ENCODE measurements at places on chromosomes 5 and 9. TPM values are rescaled to one million over a fixed set of nuclear protein-coding genes. Genes with fewer than 3 reads are reported as not detected.

- no peaks in the 10 kb centered on the region for H3K4me1 ChIP-seq
- DNase-seq, result no peak
Measured at GRCh38 chr9:35660966-35661415, 2.9 kb downstream of the CCDC107 start.

- no peak overlapping the region for H3K27ac ChIP-seq
- DNase-seq, result no peak
- no peaks in the 10 kb centered on the region for H3K4me1 ChIP-seq
- H3K36me3 ChIP-seq, result no peaks in the 10 kb centered on the region
- H3K4me3 ChIP-seq, result no peak overlapping the region
Measured at GRCh38 chr9:14337615-14338014, 23.7 kb upstream of the NFIB start.

ADAMTS13 gene
- total RNA-seq, result 1.2 TPM

DNA sequence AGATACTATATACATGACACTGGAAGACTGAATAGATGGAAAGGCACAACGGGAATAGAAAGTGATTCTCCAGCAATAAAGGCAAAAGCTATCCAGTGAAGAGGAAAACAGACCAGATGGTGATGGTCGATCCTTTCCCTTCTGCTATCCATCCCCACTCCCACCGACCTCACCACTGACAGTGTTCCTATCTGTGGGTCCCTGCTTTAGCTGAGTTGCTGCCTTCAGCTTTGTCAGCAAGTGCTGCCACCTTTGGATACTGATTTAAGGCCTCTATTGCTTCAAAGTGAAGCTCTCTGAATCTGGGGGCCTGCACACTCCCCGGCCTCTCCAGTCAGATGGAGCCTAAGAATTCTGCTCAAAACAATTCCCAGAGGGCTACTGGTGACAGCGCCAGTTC lies 32.3 kb downstream of the EPB41L4A start:
- no peaks in the 10 kb centered on the region for H3K36me3 ChIP-seq

- H3K4me3 ChIP-seq, result no peak overlapping the region
- no peaks in the 10 kb centered on the region for H3K27me3 ChIP-seq
- no peak overlapping the region for H3K27ac ChIP-seq
- no peak for DNase-seq
- no peaks in the 10 kb centered on the region for H3K4me1 ChIP-seq
Measured at GRCh38 chr9:70093944-70094343, 50.3 kb downstream of the MAMDC2 start.

GRCh38 chr5:73591698-73592501 lies 26.4 kb downstream of the UTP15 start:
- H3K27ac ChIP-seq, result no peak overlapping the region
- no peaks in the 10 kb centered on the region for H3K36me3 ChIP-seq
- H3K4me3 ChIP-seq, result no peak overlapping the region
- DNase-seq, result no peak

MEF2C gene
- 46.1 TPM for total RNA-seq

DNA sequence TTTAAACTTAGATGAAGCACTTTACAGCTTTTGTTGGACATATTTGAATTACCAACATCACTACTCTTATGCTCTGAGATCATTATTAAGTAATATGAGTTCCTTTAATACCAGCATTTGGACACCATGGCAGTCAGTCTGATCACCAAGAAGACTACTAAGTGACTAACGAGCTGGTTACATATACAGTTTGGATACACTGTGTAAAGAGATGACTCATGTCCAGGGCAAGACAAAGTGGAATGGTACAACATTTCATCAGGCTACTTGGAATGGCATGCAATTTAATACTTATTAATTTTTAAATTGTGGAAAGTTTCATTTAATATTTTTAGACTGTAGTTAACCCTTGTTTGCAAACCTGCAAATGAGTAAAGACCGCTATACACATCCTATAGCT lies 237.4 kb upstream of the PRDM9 start:
- no peak overlapping the region for H3K27ac ChIP-seq
- no peaks in the 10 kb centered on the region for H3K36me3 ChIP-seq
- no peak overlapping the region for H3K4me3 ChIP-seq

SLC6A7 gene
- total RNA-seq, result not detected

DNA sequence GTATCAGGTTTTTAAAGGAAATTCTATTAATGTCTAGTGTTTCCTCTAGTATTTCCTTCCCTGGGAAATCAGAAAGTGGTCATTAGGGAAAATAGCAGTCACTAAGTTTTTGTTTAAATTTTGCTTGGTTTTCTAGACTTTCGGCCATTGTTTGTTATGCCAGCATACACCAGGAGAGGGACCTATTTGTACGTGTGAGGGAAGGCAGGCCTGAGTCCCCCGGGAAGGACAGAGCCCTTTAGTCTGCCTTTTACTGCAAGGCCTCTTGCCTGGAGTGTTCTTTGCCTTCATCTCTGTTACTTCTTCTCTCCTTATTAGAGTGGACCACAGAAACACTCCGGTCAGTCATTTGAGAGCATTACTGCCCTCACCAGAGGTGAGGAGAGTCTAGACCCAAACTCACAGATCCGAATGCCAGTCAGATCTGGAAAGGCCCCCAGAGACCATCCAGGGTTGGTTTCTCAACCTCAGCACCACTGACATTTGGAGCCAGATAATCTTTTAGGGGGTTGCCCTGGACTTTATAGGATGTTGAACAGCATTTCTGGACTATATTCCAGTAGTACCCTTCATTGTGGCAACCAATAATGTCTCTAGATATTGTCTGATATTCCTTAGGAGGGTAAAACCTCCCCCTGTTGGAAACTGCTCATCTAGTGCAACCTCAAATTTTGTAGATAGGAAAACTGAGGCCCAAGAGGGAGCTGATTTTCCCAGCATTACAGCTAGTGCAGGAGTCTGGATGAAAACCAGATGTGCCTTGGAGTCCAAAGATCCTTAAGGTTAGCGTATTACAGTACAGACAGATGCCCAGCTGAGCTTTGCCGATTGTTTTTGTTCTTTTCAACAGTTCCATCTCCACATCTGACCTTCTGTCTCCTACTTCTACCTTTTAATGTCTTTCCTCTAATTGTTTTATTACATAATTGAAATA lies 93.0 kb upstream of the NIPAL4 start:
- no peak overlapping the region for H3K27ac ChIP-seq
- no peaks in the 10 kb centered on the region for H3K4me1 ChIP-seq
- no peaks in the 10 kb centered on the region for H3K27me3 ChIP-seq
- H3K4me3 ChIP-seq, result no peak overlapping the region
- no peaks in the 10 kb centered on the region for H3K36me3 ChIP-seq
- no peak for DNase-seq

RPP25L gene
- 21.9 TPM for total RNA-seq

BSPRY gene
- 11.2 TPM for total RNA-seq

STPG3 gene
- total RNA-seq, result not detected

- H3K4me3 ChIP-seq, result no peak overlapping the region
- no peaks in the 10 kb centered on the region for H3K4me1 ChIP-seq
- DNase-seq, result no peak
- H3K27ac ChIP-seq, result no peak overlapping the region
Measured at GRCh38 chr5:109029847-109030246, 282.1 kb downstream of the FER start.

RNF208 gene
- 4.9 TPM for total RNA-seq

DNA sequence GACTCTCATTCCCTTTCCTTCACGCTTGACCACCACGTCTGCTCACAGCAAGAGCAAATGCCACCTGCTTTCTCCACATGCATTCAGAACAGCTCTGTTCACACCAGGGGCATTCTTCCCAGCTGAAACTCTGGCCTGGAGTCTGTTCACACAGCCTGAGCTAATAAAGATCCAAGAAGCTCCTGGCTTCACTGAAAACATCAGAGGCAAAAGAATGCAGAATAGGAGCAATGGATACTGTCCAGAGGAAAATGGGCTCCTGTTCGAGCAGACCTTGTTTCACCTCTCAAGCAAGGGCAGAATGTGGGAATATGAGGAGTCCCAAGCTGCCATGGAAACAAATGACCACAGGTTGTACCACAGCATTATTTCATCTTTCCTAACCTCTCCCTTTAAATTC lies 402.7 kb upstream of the TNC start:
- no peaks in the 10 kb centered on the region for H3K27me3 ChIP-seq
- H3K27ac ChIP-seq, result no peak overlapping the region
- H3K4me1 ChIP-seq, result no peaks in the 10 kb centered on the region
- no peak for DNase-seq
- no peak overlapping the region for H3K4me3 ChIP-seq

DNA sequence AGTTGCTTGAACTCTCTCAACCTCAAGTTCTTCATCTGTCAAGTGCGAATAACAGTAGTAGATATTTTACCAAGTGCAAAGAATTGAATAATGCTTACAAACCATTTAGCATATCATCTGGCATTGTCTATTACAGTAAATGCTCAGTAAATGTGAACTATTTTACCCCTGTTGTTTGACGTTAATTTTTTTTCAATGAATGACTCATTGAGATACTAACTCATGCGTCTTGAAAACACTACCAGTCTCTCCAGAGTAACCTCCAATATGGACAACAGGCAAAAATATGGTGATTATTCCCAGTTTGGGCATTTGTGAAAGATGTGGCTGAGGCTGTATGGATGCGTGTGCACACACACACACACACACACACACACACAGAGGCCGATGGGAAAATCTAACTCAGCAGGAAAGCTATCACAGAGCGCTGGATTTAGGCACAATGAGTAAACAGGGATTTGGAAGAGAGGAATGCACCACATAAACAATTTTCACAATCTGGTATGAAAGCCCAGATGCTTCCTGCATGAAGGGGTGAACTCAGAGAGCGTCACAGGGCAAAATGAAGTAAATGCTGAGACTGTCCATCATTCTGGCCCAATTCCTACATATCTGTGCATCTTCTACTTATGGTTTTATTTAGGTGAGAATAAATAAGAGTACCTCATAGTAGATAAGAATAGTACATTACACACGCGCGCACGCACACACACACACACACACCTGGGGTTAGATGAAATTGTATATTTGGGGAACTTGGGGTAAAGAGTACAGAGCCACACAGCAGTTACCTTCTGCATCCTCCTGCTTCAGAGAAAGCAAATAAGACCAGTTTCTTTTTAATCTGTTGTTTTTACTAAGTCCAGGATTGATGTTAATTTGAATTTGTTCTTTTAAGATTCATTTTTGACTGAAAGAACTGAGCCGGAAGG lies 128.7 kb downstream of the PALM2AKAP2 start:
- peaks cover 34% of the 10 kb centered on the region for H3K4me1 ChIP-seq
- no peaks in the 10 kb centered on the region for H3K36me3 ChIP-seq
- no peak overlapping the region for H3K27ac ChIP-seq

DNA sequence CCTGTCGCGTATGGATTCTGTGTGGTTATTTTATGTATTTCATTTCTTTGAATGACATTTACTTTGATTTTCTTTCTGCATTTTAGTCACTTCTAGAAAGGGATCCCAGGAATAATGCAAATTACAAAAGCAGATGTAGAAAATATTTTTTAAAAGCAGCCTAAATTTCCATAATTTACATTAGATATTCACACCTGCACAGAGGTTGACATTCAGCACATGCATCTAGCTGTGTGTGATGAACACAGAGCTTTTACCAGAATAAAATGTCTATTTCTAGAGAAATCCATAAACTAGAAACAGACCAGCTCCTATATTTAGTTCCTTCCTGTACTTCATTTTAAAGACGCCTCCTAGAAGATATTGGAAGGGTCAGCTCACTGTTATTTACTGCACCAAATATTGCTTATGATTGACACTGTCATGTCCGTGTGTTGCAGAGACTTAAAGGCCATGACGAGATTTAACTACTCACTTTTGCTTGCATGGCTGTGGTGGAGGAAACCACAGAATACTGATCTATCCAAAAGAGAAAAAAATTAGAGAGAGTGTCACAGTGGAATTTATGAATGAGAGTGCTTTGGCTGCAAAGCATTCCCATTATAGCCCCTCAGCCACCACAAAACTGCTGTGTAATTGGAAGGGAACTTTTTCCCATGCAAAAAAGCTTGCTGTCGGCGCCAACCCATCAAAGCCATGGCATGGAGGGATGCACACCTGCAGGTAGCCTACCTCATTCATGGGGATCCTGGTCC lies 58.1 kb downstream of the EBF1 start:
- H3K4me3 ChIP-seq, result no peak overlapping the region
- no peak overlapping the region for H3K27ac ChIP-seq
- H3K36me3 ChIP-seq, result no peaks in the 10 kb centered on the region
- no peaks in the 10 kb centered on the region for H3K4me1 ChIP-seq
- no peak for DNase-seq

- H3K36me3 ChIP-seq, result no peaks in the 10 kb centered on the region
- no peak for DNase-seq
- no peak overlapping the region for H3K27ac ChIP-seq
- no peaks in the 10 kb centered on the region for H3K27me3 ChIP-seq
- no peaks in the 10 kb centered on the region for H3K4me1 ChIP-seq
Measured at GRCh38 chr5:60604771-60605170, 95.2 kb downstream of the DEPDC1B start.

SPINK7 gene
- total RNA-seq, result not detected

GRCh38 chr9:87422999-87423398 lies 74.7 kb upstream of the DAPK1 start:
- no peak overlapping the region for H3K27ac ChIP-seq
- no peaks in the 10 kb centered on the region for H3K36me3 ChIP-seq
- H3K4me3 ChIP-seq, result no peak overlapping the region
- no peaks in the 10 kb centered on the region for H3K4me1 ChIP-seq
- DNase-seq, result no peak
- H3K27me3 ChIP-seq, result no peaks in the 10 kb centered on the region

- no peak overlapping the region for H3K4me3 ChIP-seq
- H3K27me3 ChIP-seq, result no peaks in the 10 kb centered on the region
- no peak for DNase-seq
- H3K27ac ChIP-seq, result peak overlapping the region; percentile 39
- no peaks in the 10 kb centered on the region for H3K36me3 ChIP-seq
- H3K4me1 ChIP-seq, result no peaks in the 10 kb centered on the region
Measured at GRCh38 chr5:130068101-130068500, 163.8 kb downstream of the CHSY3 start.

BAAT gene
- 1.0 TPM for total RNA-seq

- H3K27me3 ChIP-seq, result no peaks in the 10 kb centered on the region
- H3K27ac ChIP-seq, result no peak overlapping the region
- no peaks in the 10 kb centered on the region for H3K36me3 ChIP-seq
- H3K4me3 ChIP-seq, result no peak overlapping the region
Measured at GRCh38 chr9:125341566-125341965, 79.9 kb downstream of the GAPVD1 start.

GRCh38 chr5:90983711-90984124 lies 399.4 kb downstream of the ARRDC3 start:
- no peak for DNase-seq
- no peaks in the 10 kb centered on the region for H3K27me3 ChIP-seq
- H3K4me1 ChIP-seq, result no peaks in the 10 kb centered on the region
- H3K36me3 ChIP-seq, result no peaks in the 10 kb centered on the region
- no peak overlapping the region for H3K27ac ChIP-seq
- H3K4me3 ChIP-seq, result no peak overlapping the region

All from left lung (tissue), 14 donors.